ENCODE measurements at places on chromosomes 1 and 21. TPM values are rescaled to one million over a fixed set of nuclear protein-coding genes. Genes with fewer than 3 reads are reported as not detected.

Gene GJA4
- total RNA-seq, result not detected

DNA sequence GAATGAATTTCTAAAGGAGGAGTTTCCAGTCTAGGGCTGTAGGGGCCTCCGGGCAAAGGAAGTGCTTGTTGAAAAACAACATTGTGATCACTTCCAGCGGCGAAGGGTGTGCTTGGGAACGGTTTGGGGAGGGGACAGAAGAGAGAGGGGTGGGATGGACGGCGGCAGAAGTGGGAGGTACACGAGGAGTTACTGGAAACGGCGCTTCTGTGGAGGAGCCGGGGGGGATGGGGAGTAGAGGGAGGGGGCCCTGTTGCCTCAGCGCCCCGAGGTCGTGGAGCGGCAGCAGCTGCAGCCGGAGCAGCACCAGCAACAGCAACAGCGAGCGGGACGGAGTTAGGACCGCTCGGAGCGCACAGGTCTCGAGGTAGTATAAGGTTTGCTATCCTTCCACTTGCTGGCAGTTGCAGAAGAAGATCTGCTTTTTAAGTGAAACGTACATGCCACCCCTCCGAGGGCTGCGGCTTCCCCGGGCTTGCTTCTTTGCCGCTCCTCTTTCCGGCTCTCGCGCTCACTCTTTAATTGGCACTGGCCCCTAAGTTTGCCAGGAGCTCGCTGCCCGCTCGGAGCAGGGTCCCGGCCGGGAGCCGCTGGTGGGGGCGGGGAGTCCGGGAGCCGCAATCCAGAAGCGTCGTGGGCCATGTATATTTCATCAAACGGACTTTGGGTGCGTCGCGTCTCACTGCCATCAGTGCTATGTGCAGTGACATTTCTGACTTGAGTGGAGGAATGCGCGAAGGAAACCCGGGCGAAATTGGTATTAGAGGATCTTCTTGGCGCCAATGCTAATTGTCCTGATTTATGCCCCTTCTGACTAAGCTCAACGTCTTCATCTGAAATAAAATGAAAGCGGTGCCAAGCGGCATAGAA, 771 bp upstream of the NTNG1 start:
- H3K4me1 ChIP-seq, result no peaks in the 10 kb centered on the region
- no peaks in the 10 kb centered on the region for H3K36me3 ChIP-seq
- peaks cover 3% of the 10 kb centered on the region for H3K27me3 ChIP-seq
- H3K4me3 ChIP-seq, result no peak overlapping the region

GRCh38 chr1:38730511-38731397, 128.8 kb downstream of the RRAGC start:
- H3K27me3 ChIP-seq, result peaks cover 86% of the 10 kb centered on the region
- no peak overlapping the region for H3K27ac ChIP-seq
- H3K36me3 ChIP-seq, result no peaks in the 10 kb centered on the region

- no peaks in the 10 kb centered on the region for H3K27me3 ChIP-seq
- H3K27ac ChIP-seq, result no peak overlapping the region
- H3K4me3 ChIP-seq, result no peak overlapping the region
Observed at GRCh38 chr1:44700573-44700972, 26.1 kb downstream of the ARMH1 start.

DNA sequence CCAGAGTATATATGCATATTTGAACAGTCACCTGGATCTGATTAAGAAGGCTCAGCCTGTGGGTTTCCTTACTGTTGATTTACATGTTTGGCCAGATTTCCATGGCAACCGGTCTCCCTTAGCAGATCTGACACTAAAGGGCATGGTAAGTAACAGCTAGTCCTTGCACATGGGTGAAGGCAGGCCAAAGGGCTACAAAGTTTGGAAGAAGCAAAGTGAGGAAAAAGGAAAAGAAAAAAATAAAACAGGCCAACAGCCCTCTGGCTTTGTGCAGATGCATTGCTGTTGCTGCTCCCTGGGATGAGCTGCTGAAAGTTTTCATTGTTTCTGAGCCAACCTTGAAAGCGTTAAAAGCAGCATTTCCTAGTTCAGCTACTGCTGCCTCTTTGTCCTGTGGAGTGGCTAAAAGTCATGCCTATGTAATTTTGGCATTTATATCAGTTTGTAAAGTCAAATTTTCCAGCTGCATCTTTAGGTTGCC, 176.5 kb upstream of the HOOK1 start:
- no peak for DNase-seq
- no peaks in the 10 kb centered on the region for H3K36me3 ChIP-seq
- no peak overlapping the region for H3K27ac ChIP-seq
- H3K4me3 ChIP-seq, result no peak overlapping the region

GRCh38 chr1:226762055-226762454, 23.0 kb upstream of the ITPKB start:
- no peaks in the 10 kb centered on the region for H3K36me3 ChIP-seq
- no peak overlapping the region for H3K27ac ChIP-seq
- H3K27me3 ChIP-seq, result no peaks in the 10 kb centered on the region
- DNase-seq, result no peak
- H3K4me3 ChIP-seq, result no peak overlapping the region
- H3K4me1 ChIP-seq, result peaks cover 7% of the 10 kb centered on the region

All from PC-9 (cell line).